Aorta (tissue), 5 donors: ENCODE measurements at places on chromosomes 7 and 10. TPM values are rescaled to one million over a fixed set of nuclear protein-coding genes. Genes with fewer than 3 reads are reported as not detected.

- H3K27me3 ChIP-seq, result no peaks in the 10 kb centered on the region
- no peak for DNase-seq
- no peak overlapping the region for H3K4me3 ChIP-seq
- H3K4me1 ChIP-seq, result no peaks in the 10 kb centered on the region
- H3K27ac ChIP-seq, result no peak overlapping the region
Measured at GRCh38 chr7:118657391-118658005, 433.0 kb downstream of the ANKRD7 start.

DNA sequence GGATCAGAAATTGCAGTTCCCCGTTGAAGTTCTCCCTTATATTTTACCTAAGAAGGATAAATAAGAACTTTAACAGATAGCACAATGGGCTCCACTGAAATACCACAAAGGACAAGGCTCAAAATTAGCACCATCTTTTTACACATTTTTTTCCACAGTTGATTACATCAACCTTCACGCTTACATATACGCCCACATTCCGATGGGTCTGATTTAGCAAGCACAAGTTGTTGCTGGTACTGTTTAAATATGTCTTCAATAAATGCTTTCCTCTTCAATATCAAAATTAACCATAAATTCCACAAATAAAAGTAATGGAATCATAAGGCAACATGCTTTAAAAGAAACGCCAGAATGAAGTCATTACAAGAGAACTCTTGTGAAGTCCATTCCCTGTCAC, 79.5 kb downstream of the NEBL start:
- no peak overlapping the region for H3K27ac ChIP-seq
- DNase-seq, result no peak
- no peaks in the 10 kb centered on the region for H3K27me3 ChIP-seq
- no peaks in the 10 kb centered on the region for H3K36me3 ChIP-seq
- H3K4me3 ChIP-seq, result no peak overlapping the region

The FGFBP3 gene
- 1.7 TPM for total RNA-seq

DNA sequence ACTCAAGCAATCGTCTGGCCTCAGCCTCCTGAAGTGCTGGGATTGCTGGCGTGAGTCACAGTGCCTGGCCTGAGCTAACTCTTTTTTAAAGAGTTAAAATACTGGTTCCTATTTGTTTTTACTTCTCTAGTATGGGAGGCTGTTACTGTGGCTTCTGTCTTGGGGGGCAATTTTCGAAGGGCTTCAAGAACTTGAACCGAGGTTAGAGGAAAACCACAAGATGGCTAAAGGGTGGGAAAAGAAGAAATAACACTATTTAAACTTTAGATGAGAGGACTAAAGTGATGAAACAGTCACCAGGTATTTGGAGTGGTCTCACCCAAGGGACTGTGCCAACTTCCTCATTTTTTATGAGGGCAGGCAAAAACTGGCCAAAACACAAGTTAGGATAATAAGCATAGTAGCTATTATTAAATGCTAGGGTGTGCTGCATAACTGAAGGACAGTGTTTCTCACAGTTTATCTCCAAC, 17.8 kb downstream of the MET start:
- H3K4me3 ChIP-seq, result no peak overlapping the region
- no peak overlapping the region for H3K27ac ChIP-seq
- no peaks in the 10 kb centered on the region for H3K27me3 ChIP-seq
- no peaks in the 10 kb centered on the region for H3K36me3 ChIP-seq
- no peaks in the 10 kb centered on the region for H3K4me1 ChIP-seq

GRCh38 chr10:97003151-97003803, 171.2 kb downstream of the LCOR start:
- no peak overlapping the region for H3K4me3 ChIP-seq
- no peaks in the 10 kb centered on the region for H3K4me1 ChIP-seq
- no peaks in the 10 kb centered on the region for H3K36me3 ChIP-seq

DNA sequence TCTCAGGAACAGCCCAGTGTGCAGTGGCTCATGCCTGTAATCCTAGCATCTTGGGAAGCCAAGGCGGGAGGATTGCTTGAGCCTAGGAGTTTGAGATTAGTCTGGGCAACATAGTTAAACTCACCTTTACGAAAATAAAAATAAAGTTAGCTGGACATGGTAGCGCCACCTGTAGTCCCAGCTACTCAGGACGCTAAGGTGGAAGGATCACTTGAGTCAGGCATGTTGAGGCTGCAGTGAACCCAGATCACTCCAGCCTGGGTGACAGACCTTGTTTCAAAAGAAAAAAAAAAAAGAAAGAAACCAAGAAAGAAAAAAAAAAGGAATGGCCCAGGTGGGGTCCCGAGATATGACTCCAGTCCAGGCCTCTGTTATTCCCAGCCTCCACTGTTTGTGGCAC, 96.6 kb downstream of the SLC25A13 start:
- H3K27me3 ChIP-seq, result no peaks in the 10 kb centered on the region
- no peak for DNase-seq
- H3K27ac ChIP-seq, result no peak overlapping the region
- H3K36me3 ChIP-seq, result no peaks in the 10 kb centered on the region
